Dorsolateral prefrontal cortex (tissue), 122 donors: ENCODE measurements at places on chromosomes 7 and 10. TPM values are rescaled to one million over a fixed set of nuclear protein-coding genes. Genes with fewer than 3 reads are reported as not detected.

SPACDR gene
- total RNA-seq: 6.7 TPM

CUEDC2 gene
- 90.9 TPM for total RNA-seq

SPDYE11 gene
- total RNA-seq: not detected

ABHD11 gene
- 28.8 TPM for total RNA-seq

GNAT3 gene
- total RNA-seq: not detected

IFIT1B gene
- total RNA-seq: not detected

DENND11 gene
- 56.2 TPM for total RNA-seq

DGKI gene
- 91.4 TPM for total RNA-seq
